ENCODE measurements at places on chromosomes 4 and X.

DNA sequence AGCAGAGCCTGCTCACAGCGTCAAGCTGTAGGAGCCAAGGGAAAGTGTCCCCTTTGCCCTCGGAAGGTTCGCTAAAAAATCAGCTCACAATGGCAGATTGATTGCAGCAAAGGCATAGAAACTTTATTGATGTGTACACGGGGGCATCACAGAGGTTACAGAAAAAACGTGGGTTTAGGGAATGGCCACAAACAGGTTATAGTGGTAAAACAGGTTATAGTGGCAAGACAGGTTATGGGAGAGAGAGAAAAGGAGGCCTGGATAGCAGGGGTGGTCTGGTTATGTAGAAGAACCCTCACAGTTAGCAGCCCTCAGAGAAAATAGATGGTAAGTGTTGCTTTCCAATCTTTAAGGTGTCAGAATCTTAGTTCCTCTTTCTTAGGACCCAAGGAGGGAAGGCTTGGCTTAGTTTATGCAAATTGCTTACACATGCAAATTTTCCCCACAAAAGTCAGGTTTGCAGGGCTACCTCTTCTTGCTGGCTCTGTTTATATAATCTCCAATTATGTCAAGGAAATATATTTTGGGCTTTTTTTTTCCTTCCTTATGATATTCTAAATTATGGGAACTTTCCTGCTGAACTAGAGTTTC is 113.7 kb downstream of the BMP15 start:
- DNase-seq: no peak

GRCh38 chr4:8729408-8730149 is 137.0 kb downstream of the CPZ start:
- no peak for DNase-seq

GRCh38 chrX:110252711-110253110 is 65.2 kb downstream of the AMMECR1 start:
- no peak for DNase-seq

DNA sequence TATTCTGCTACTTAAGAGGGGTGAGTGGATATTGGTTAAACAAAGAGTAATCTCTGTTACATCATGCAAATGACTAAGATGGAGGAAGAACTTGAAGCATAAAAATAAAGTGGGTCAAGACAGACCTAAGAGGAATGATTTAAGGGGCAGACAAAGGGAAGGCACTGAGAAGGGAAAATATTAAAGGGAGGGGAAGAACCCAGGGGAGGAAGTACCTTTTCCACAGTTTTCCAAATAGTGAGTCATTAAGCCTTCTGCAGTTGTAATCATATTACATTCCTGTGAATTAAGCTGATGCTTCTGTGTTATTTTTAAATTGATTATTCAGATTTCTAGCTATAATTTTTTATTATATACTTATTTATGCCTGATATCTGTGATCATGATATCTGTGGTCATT is 253.3 kb downstream of the CENPC start:
- DNase-seq: no peak

GRCh38 chr4:177041356-177041755 is 248.6 kb upstream of the VEGFC start:
- DNase-seq: no peak

- DNase-seq: no peak
These were observed 3.3 kb downstream of the NKX6-1 start for GRCh38 chr4:84495794-84496261.

- no peak for DNase-seq
These were observed 430.5 kb downstream of the NAP1L3 start for GRCh38 chrX:93242897-93243296.

GRCh38 chr4:54937501-54937900 is 187.9 kb downstream of the KDR start:
- DNase-seq: no peak

- no peak for DNase-seq
These were observed 293.9 kb downstream of the PDGFC start for GRCh38 chr4:156677656-156678055.

DNA sequence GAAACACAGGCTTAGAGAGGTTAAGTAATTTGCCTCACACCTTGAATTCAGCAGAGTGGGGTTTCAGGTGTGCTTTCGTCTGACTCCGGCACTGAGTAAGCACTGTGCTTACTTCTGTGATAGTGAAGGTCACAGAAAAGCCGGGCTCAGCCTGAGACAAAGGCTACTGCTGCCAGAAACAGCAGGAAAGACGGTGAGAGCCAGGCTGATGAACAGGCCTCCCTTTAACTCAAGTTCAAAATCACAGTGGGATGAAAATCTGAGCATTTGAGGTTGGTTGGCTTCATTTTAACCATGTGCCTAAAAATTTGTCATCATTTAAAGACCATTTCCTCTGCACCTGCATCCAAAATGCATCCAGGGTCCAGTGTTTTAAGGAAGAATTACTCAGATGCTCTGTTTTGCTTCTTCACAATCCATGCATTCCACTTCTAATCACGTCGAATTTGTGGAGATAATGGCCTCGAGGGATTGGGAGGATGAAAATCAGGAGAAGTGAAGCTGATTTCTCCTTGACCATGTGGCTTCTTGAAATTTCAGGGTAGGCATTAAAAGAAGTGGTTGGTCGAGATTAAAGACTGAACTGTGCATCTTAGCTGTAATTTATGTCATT is 121.2 kb upstream of the LNX1 start:
- DNase-seq: no peak

GRCh38 chrX:9794495-9794894 is 8.3 kb downstream of the SHROOM2 start:
- DNase-seq: no peak

DNA sequence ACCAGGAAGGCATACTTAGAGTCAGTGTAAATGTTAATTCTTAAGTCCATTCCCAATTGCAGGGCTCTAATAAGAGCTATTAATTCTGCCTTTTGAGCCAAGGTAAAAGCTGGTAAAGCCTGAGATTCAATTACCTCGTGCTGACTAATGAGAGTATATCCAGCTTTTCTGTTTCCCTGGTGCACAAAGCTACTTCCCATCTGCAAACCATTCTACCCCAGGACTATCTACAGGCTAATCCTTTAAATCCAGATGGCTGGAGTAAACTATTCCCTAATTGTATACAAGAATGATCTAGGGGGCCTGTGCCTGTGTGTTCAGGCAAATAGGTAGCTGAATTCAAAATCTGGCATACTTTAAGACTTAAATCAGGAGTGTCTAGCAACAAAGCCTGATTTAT is 365.0 kb downstream of the GPM6A start:
- no peak for DNase-seq

DNA sequence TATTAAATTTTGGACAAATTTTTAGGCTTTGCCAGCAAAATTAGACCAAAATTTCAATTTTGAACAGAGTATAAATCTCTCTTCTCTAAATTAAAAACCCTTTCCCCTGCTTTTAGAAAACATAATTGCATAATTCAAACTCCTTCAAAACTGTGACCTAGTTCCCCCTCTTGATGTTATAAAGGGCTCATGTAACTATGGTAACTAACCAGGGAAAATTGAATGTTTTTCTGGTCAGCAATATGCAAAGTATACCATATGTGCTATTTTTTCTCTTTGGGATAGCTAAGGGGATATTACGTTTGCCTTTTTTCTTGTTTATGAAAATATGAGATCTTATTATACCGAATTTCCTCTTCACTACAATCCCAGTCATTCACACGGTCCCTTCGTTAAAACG is 5.1 kb upstream of the ING2 start:
- DNase-seq: no peak

GRCh38 chr4:173325007-173325736 is 9.0 kb downstream of the HMGB2 start:
- no peak for DNase-seq

- DNase-seq: no peak
These were observed 32.2 kb downstream of the PFKFB1 start for GRCh38 chrX:54961750-54962149.

DNA sequence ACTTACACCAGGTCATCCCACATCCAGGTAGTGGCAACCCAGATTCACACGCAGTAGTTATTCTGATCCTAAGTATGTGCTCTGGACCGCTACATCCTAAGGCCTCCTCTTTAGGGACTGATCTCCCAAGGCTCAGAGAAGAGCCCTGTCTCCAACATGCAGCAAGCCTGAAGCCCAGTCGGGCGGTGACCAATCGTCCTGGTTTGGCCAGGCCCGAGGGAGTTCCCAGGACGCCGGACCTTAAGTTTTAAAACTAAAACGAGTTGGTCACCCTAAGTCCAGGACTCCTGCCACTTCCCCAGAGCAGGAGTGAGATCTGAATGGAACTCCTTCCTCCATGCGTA is 385 bp downstream of the LYAR start:
- peak; percentile 25 for DNase-seq

DNA sequence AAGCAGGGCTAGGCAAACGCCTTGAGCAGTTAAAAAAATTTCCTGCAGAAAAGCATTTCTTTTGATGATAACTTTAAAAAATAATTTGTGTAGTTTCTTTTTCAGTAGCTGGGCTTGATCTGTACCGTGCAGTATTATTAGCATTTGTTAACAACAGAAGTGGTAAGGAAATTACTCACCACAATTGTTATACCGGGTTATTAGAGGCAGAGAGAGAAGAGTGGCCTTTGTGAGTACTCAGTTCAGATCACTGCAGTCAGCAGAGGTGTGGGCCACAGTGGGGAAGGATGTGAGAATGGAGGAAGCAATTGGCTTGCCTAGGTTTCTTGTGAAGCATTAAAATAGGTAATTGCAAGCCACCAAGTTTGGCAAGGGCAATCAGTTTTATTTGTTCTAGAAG is 14.3 kb upstream of the IL21 start:
- DNase-seq: no peak

GRCh38 chr4:92615049-92615448 is 311.3 kb downstream of the GRID2 start:
- no peak for DNase-seq

GRCh38 chr4:104494822-104495559 is at the start of gene CXXC4:
Gene CXXC4 (minus strand): TSS chr4:104494894. CDS start chr4:104491802, 3,092 bp downstream.
- DNase-seq: peak; percentile 0

GRCh38 chrX:896256-896655 is 265.7 kb downstream of the SHOX start:
- DNase-seq: no peak

GRCh38 chrX:154738011-154738738 is 12.7 kb downstream of the GAB3 start:
- peak; percentile 68 for DNase-seq

DNA sequence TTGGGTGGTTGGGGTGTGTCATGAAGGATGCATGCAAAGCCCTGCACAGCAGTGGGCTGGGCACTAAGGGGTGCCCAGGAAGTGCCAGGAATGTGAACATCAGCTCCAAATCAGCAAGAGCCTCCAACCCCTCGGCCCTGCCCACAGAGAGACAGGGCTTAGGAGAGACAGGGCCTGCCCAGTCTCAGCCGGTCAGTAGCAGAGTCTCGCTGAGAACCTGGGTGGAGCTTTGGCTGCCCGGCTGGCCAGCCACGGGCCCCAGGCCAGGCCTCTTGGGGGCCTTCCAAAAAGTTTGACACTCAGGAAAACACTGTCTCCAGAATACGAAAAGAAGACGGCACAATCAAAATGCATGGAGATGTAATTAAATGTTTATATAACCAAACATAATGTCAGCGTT is 4.3 kb upstream of the MXD4 start:
- no peak for DNase-seq

GRCh38 chr4:8185930-8186329 is 13.2 kb upstream of the SH3TC1 start:
- no peak for DNase-seq

- DNase-seq: no peak
These were observed 176.9 kb downstream of the SLIT2 start for GRCh38 chr4:20428436-20429160.

GRCh38 chr4:76036855-76037254 is 985 bp upstream of the CXCL11 start:
- DNase-seq: no peak

DNA sequence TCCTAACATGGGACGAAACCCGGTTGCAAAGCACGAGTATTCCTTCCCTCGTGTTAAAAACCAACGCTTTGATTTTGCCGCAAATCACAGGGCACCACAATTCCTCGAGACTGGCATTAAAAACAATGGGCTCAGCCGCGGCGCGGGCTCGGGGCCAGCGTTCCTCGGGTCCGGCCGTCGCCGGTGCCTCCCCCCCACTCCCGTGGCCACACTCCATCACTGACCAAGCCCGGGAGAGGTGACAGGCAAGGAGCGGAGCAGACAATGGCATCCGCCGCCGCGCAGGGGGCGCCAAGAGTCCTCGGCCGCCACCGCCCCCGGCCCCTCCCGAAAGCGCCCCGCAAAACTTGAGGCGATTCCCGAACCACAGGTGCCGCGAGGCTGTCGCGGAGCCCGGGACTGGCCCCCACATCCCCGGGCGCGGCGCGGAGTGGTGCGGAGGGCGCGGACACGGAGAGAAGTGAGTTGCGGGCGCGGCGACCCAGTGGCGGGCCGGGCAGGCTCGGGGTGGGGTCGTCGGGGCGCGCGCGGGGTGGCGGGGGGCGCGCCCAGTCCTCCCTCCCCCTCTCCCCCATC is 445 bp downstream of the AP1S2 start:
- DNase-seq: peak; percentile 1

GRCh38 chr4:138816875-138817274 is 198.7 kb upstream of the NOCT start:
- no peak for DNase-seq

- DNase-seq: no peak
These were observed 17.0 kb upstream of the TBL1X start for GRCh38 chrX:9447906-9448305.

- DNase-seq: peak; percentile 65
These were observed 78.7 kb upstream of the MSX1 start for GRCh38 chr4:4780729-4781244.

DNA sequence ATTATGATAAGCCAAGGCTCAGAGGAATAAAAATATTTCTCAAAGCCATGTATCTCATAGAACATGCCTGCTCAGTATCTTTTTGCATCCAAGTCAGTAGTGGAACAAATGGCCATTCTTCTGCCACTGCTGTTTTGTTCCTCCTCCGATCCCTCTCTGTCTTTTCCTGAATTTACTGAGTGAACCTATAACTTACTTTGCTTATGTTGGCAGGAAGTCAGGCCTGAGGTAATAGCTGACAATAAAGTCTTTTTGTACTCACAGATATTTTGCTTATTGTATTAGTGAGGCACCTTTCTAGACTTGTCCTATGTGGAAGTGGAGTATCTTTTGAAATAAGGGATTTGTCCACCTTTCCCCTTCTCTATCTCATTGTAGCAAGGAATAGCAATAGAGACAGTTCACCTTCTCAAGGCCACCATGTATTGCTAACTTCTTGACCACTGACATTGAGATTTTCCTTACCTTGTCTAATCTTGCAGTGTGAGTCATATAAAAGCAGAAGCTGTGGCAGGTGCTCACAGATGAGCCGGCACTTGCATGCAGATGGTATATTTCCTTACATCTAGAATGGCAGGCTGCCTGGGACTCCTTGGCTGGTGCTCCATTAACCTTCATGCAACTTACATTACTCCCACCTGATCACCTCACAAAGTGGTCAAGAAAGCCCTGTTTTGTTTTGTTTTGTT is 68.2 kb downstream of the AGTR2 start:
- no peak for DNase-seq
